ENCODE measurements at places on chromosomes 3 and 15.

- H3K4me1 ChIP-seq: no peaks in the 10 kb centered on the region
- H3K36me3 ChIP-seq: no peaks in the 10 kb centered on the region
- no peak overlapping the region for H3K27ac ChIP-seq
- no peaks in the 10 kb centered on the region for H3K27me3 ChIP-seq
Observed at GRCh38 chr15:75739791-75740190, 27.1 kb upstream of the CSPG4 start.

GRCh38 chr15:40789119-40789518 lies 17.8 kb upstream of the ZFYVE19 start:
- H3K27ac ChIP-seq: peak overlapping the region; percentile 47
- no peaks in the 10 kb centered on the region for H3K36me3 ChIP-seq
- no peak overlapping the region for H3K4me3 ChIP-seq
- no peaks in the 10 kb centered on the region for H3K27me3 ChIP-seq

DNA sequence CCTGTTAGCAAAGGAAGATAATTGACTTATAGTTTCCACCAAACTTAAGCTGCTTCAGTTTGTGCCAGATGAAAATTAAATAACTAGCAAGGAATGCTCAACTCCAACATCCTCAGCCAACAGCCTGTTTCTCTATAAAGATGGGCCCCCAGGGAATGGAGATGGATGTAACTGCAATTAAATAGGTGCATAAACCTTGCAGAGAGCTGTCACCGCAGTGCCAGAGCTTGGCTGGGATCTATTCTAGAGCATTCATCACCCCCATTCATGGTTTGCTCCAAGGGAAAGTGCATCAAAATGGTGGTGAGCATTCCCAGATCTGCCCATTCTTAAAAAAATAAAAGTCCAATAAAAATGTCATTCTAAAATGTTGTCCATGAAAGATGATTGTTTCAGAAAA lies 19.7 kb upstream of the RORA start:
- H3K27me3 ChIP-seq: no peaks in the 10 kb centered on the region
- H3K4me1 ChIP-seq: no peaks in the 10 kb centered on the region
- DNase-seq: no peak
- no peak overlapping the region for H3K4me3 ChIP-seq
- no peak overlapping the region for H3K27ac ChIP-seq

GRCh38 chr15:34154725-34155204 lies 52.9 kb downstream of the PGBD4 start:
- no peaks in the 10 kb centered on the region for H3K4me1 ChIP-seq
- H3K4me3 ChIP-seq: no peak overlapping the region
- no peak for DNase-seq
- H3K27ac ChIP-seq: no peak overlapping the region
- no peaks in the 10 kb centered on the region for H3K27me3 ChIP-seq

- no peak for DNase-seq
- H3K27me3 ChIP-seq: no peaks in the 10 kb centered on the region
- no peak overlapping the region for H3K27ac ChIP-seq
Observed at GRCh38 chr3:61132062-61132461, 119.2 kb downstream of the FHIT start.

DNA sequence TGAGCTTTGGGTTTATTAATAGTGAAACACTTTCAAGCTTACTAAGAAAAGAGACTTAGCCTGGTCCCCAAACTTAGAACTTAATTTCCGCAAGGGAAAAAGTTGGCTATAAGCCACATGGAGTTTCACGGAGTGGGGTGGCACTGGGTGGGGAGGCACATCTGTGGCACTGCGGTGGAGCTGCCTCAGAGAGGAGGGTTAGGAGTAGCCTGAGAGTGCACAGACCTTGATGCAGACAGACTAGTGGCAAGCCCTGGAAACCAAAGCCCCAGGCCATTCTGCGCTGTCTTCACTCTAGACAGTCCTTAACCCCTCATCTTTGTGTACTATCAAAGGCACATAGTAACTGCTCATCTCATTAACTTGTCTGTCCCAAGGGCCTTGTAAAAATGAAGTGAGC lies 22.0 kb downstream of the CXCR6 start:
- H3K4me1 ChIP-seq: no peaks in the 10 kb centered on the region
- H3K27ac ChIP-seq: no peak overlapping the region
- no peaks in the 10 kb centered on the region for H3K27me3 ChIP-seq

DNA sequence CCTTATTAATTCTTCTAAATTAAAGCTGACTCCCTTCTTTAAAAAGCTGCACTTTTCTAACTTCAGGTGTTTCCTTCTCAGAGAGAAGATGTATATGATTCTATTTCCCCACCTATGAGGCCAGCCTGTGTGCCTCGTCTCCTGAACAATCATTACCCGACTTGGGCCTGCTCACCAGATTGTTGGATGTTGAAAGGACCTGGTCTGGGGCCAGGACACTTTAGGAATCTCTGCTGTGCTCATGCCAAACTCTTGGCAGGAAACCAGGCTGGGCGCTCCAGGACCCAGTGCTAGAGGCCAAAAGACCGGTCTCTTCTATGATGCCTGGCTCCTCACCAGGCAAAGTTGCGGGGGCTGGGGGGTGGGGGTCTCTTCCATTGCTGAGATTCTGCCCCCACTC lies 16.9 kb upstream of the LRRC31 start:
- peak; percentile 31 for DNase-seq
- no peak overlapping the region for H3K4me3 ChIP-seq
- no peaks in the 10 kb centered on the region for H3K36me3 ChIP-seq
- no peaks in the 10 kb centered on the region for H3K4me1 ChIP-seq
- H3K27ac ChIP-seq: no peak overlapping the region

- H3K4me1 ChIP-seq: no peaks in the 10 kb centered on the region
- DNase-seq: no peak
- H3K27ac ChIP-seq: no peak overlapping the region
- H3K4me3 ChIP-seq: no peak overlapping the region
- no peaks in the 10 kb centered on the region for H3K27me3 ChIP-seq
Observed at GRCh38 chr3:195860456-195860855, 47.9 kb downstream of the TNK2 start.

DNA sequence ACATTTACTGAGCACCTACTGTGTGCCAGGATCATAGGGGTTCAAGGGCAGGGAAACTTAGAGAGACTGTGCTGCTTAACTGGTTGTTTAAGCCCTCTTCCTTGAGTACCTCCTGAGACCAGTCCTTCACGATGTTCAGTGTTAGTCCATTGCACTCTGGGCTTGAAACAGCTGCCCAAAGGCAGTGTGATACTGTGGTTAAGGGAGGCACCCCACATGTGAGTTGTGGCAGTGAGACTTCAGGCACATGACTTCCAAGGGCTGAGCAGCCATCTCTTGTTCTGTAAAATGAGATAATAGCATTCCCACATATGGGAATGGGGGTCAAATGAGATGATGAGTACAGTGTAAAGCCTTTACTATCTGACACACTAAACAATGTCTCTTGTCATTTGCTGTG lies 75.1 kb downstream of the LINGO1 start:
- no peaks in the 10 kb centered on the region for H3K4me1 ChIP-seq
- DNase-seq: no peak
- H3K4me3 ChIP-seq: no peak overlapping the region

GRCh38 chr3:120382941-120383447 lies 33.8 kb upstream of the LRRC58 start:
- DNase-seq: no peak
- H3K27ac ChIP-seq: no peak overlapping the region
- H3K4me1 ChIP-seq: no peaks in the 10 kb centered on the region
- no peaks in the 10 kb centered on the region for H3K36me3 ChIP-seq
- H3K4me3 ChIP-seq: no peak overlapping the region

GRCh38 chr15:81785679-81786078 lies 260.1 kb downstream of the MEX3B start:
- no peaks in the 10 kb centered on the region for H3K4me1 ChIP-seq
- H3K27me3 ChIP-seq: no peaks in the 10 kb centered on the region
- H3K27ac ChIP-seq: no peak overlapping the region
- H3K36me3 ChIP-seq: no peaks in the 10 kb centered on the region

DNA sequence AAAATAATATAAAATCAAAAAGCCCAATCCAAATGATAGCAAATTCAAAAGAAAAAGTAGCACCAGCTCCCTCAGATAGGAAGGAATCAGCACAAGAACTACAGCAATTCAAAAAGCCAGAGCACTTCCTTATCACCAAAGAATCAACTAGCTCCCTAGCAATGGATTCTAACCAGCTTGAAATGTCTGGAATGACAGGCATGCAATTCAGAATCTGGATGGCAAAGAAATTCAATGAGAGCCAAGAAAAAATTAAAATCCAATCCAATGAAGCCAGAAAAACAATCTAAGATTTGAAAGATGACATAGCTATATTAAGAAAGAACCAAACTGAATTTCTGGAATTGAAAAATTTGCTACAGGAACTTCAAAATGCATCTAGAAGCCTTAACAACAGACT lies 1334.4 kb upstream of the ALCAM start:
- H3K4me1 ChIP-seq: no peaks in the 10 kb centered on the region
- no peak for DNase-seq
- no peaks in the 10 kb centered on the region for H3K36me3 ChIP-seq
- no peak overlapping the region for H3K27ac ChIP-seq

DNA sequence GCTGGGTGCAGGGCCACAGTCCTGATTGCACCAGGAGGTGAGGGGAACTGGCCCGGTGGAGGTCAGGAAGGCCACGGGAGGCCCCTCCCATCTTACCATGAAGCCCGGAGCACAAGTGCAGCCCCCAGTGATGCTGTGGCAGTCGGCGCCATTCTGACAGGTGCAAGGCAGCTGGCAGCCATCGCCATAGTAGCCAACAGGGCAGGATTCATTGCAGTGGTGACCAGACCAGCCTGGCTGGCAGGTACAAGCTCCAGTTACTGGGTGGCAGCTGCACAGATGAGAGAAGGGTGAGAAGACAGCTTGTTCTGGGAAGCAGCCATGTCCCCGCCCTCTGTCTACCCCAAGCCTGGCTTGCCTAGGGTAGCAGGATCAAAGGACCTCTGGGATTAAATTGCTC lies 88.2 kb downstream of the RAB11A start:
- H3K27ac ChIP-seq: no peak overlapping the region
- H3K4me3 ChIP-seq: no peak overlapping the region
- no peaks in the 10 kb centered on the region for H3K4me1 ChIP-seq
- no peaks in the 10 kb centered on the region for H3K27me3 ChIP-seq
- no peaks in the 10 kb centered on the region for H3K36me3 ChIP-seq

GRCh38 chr15:23497710-23498111 lies 50.7 kb upstream of the GOLGA6L2 start:
- no peak overlapping the region for H3K4me3 ChIP-seq
- H3K27me3 ChIP-seq: no peaks in the 10 kb centered on the region
- no peak overlapping the region for H3K27ac ChIP-seq
- no peaks in the 10 kb centered on the region for H3K4me1 ChIP-seq
- DNase-seq: no peak

DNA sequence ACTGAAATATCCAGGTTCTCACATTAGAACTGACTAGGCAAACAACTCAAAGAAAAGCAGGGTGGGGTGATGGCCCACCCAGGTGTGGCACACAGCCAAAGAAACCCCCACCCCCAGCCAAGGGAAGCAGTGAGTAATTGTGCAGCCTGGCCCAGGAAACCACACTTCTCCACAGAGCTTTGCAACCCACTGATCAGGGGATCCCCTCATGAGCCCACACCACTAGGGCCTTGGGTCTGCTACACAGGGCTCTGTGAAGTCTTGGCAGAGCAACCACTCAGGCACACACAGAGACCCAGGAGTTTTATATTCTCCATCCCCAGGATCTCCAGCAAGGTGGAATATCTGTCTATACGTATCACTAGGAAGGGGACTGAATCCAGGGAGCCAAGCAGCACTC lies 22.2 kb upstream of the TRIM42 start:
- no peak overlapping the region for H3K4me3 ChIP-seq
- H3K27ac ChIP-seq: no peak overlapping the region
- no peaks in the 10 kb centered on the region for H3K27me3 ChIP-seq
- no peaks in the 10 kb centered on the region for H3K36me3 ChIP-seq
- H3K4me1 ChIP-seq: no peaks in the 10 kb centered on the region

GRCh38 chr3:50326182-50326541 lies 1.9 kb downstream of the TUSC2 start:
- DNase-seq: no peak
- no peak overlapping the region for H3K4me3 ChIP-seq
- peaks cover 23% of the 10 kb centered on the region for H3K4me1 ChIP-seq

GRCh38 chr15:42100021-42100800 lies 5.8 kb upstream of the PLA2G4D start:
- H3K36me3 ChIP-seq: no peaks in the 10 kb centered on the region
- no peaks in the 10 kb centered on the region for H3K4me1 ChIP-seq
- no peak overlapping the region for H3K27ac ChIP-seq
- no peak overlapping the region for H3K4me3 ChIP-seq

- H3K36me3 ChIP-seq: no peaks in the 10 kb centered on the region
- no peak overlapping the region for H3K4me3 ChIP-seq
- no peak for DNase-seq
Observed at GRCh38 chr3:71345429-71346040, 238.0 kb downstream of the FOXP1 start.

DNA sequence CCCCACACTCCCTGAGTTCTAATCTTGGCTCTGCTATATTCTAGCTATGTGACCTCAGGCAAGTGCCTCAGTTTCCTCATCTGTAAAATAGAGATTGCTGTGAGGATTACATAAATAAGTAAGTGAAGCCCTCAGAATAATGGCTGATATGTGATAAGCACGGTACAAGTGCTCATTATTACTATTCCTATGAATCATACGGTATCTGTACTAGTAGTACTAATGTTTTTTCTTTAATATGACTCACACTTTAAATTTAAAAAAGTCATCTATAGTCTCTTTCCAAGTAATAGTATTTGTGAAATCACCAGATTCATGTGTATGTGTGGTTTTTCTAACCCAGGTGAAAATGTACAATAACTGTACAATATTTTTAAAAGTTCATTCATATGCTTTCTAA lies 58.7 kb downstream of the CLDN11 start:
- no peak for DNase-seq
- H3K4me1 ChIP-seq: no peaks in the 10 kb centered on the region
- no peak overlapping the region for H3K4me3 ChIP-seq
- no peak overlapping the region for H3K27ac ChIP-seq
- H3K36me3 ChIP-seq: no peaks in the 10 kb centered on the region
- no peaks in the 10 kb centered on the region for H3K27me3 ChIP-seq

DNA sequence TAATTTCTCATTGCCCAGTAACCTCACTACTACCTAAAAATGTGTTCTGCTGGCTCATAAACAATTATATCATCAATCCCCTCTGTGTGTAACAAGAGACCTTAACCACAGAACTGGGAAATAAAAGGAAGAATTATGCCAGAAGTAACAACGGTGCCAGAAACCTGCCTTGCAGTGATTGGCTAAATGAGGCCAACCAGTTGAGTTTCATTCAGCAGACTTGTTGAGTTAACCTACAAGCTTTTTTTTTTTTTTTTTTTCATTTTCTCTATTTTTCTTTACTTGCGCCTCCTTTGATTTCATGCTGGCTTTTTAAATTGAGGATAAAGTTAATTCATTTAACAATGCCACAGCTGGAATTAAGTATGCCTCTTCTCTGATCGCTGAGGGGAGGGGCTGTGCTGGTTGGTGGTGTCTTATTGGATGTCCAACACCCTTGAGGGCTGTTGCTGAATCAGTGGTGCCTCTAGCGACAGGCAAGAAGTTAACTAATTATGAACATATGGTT lies 30.0 kb upstream of the GMNC start:
- H3K36me3 ChIP-seq: no peaks in the 10 kb centered on the region
- H3K27ac ChIP-seq: no peak overlapping the region
- H3K27me3 ChIP-seq: no peaks in the 10 kb centered on the region
- H3K4me3 ChIP-seq: no peak overlapping the region
- DNase-seq: no peak

GRCh38 chr15:36590838-36591237 lies 11.4 kb downstream of the CDIN1 start:
- H3K4me1 ChIP-seq: no peaks in the 10 kb centered on the region
- H3K4me3 ChIP-seq: no peak overlapping the region
- no peaks in the 10 kb centered on the region for H3K27me3 ChIP-seq
- H3K27ac ChIP-seq: no peak overlapping the region
- no peaks in the 10 kb centered on the region for H3K36me3 ChIP-seq
- no peak for DNase-seq

GRCh38 chr15:32642667-32643435 lies 1.3 kb downstream of the SCG5 start:
- no peaks in the 10 kb centered on the region for H3K36me3 ChIP-seq
- no peak for DNase-seq
- H3K4me1 ChIP-seq: no peaks in the 10 kb centered on the region
- no peak overlapping the region for H3K4me3 ChIP-seq
- H3K27ac ChIP-seq: no peak overlapping the region
- no peaks in the 10 kb centered on the region for H3K27me3 ChIP-seq
